Stimulated activated CD4-positive, alpha-beta T cell treated with anti-CD3 and anti-CD28 coated beads, Interleukin-2, amount 100 ng/mL, for 48 hours (primary cell): ENCODE measurements at places on chromosomes 4 and X.

DNA sequence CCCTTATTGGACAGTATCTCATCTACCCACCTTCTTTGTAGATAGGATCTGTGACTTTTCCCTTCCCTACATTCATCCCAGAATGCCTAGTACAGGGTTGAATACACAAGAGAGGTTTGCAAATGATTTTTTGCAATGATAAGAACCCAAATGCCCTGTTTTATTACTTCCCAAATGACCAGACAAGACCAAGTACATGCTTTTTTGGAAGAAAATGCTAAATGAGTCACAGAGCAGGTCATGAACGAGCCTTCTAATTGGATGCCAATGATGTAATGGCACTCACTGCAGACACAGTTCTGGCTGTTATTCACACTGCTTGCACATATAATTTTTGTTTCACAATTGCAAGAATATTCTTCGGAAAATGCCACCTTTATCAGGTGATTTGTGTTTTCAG, 17.8 kb upstream of the GABRQ start:
- DNase-seq = no peak

GRCh38 chrX:135194684-135195083, 23.5 kb upstream of the CT55 start:
- DNase-seq = no peak

- no peak for DNase-seq
These were observed 92.1 kb downstream of the SCD5 start for GRCh38 chr4:82706349-82707000.

DNA sequence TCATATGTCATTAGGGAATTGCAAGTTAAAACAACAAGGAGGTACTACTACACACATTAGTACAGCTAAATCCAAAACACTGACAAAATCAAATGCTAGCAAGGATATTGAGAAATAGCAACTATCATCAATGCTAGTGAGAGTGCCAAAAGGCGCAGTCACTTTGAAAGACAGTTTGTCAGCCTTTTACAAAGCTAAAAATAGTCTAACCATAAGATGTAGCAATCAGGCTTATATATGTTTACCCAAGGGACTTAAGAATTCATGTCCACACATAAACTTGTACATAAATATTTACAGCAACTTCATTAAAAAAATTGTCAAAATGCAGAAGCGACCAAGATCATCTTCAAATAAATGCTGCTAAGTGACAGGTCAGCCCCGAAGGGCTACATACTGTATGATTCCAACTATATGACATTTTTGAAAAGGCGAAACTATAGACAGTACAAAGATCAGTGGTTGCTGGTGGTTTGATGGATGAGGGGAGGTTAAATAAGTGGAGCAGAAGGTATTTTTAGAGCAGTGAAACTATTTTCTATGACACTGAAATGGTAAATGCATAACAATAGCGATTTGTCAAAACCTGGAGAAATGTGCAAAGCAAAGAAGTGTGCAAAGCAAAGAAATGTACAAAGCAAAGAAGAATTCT, 704.8 kb downstream of the ARAP2 start:
- DNase-seq = no peak

DNA sequence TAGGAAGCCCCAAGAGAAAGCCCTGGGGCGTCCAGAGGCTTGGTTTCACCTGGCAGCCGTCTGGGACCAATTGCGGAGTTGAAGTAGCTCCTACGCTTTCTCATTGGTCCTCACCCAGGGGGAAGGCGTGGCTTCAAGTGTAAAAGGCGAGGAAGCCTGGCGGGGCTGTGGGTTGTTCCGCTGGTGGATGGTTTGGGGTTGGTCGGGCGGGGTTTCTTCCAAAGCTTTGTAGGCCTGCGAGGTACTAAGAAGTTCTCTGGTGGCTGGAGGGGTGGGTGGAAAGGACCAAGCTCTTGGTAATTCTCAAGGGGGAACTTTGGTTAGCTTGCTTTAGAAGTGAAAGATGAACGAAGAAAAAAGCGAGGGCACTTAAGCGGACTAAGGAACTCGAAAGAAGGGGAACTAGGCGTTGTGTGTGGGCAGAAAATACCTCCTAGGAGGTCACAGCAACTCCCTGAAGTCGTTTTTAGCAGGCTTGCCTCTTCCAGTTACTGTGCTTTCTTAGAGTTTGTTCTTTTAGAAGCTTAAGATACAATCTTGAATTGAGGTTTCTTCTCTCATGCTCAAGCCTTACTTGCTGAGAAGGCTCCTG, 36.6 kb downstream of the CCNG2 start:
- DNase-seq = peak; percentile 57

GRCh38 chr4:38568768-38569167, 95.2 kb upstream of the KLF3 start:
- DNase-seq = no peak

DNA sequence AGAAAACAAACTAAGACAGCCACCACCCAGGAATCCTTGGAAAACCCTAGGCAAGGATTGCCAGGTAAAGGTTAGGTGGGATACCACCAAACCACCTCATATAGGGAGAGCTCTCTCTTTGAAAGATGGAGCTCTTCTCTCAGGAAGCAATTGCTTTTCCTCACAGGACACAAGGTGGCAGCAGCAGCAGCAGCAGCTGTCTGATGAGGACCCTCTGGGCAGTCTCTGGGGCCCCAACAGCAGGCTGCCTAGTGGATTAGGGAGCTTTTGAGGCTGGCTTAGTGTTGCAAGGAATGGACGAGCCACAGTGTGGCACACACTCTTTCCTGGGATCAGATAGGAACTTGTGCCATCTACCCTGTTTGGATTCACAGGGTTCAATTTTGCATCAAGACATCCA, 41.4 kb upstream of the CHRDL1 start:
- DNase-seq = no peak

DNA sequence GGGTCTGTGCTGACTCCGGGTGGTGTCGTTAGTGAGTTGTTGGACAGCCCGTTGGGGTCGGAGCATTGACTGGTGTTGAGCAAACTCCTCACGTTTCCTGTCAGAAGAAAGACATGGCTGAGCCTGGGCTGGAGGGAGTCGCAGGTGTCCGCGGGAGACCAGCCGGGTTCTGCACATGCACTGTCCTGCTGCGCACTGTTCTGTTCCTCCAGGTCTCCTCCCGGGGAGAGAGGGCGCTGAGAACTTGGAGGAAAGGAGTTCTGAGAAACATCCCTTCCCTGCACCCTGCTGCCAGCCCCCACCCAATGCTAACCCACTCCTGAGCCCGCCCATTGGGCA, 1.1 kb downstream of the ZNF141 start:
- DNase-seq = no peak

GRCh38 chr4:100736641-100737451, 219.0 kb upstream of the EMCN start:
- DNase-seq = no peak

GRCh38 chr4:1105067-1105466, 8.3 kb downstream of the RNF212 start:
- DNase-seq = no peak

DNA sequence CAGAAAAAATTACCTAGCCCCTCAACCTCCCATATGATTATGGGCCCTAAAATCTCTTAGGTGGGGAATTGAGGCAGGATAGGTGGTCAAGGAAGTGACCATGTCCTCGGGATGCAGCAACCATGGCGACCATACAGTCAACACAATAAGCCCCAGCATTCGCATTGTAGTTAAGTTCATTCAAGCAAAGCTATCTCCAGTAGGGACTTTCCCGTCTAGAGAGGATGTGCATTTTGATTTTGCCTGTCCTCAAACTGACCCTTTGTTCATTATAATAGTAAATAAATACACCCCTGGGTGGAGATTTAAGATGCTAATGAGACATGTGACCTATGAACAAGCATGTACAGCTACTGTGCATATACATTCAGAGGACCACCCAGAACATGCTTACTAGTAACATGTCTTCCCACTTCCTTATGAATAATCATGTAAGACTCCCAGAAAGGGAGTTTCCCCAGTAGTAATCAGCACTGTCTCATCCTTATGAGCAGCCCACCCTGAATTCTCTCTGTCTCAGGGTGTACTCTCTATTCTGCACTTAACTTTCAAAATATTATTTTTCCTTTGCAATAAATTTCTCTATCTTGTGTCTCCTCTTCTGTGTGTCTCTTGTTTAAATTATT, 74.3 kb downstream of the NUDT11 start:
- no peak for DNase-seq

DNA sequence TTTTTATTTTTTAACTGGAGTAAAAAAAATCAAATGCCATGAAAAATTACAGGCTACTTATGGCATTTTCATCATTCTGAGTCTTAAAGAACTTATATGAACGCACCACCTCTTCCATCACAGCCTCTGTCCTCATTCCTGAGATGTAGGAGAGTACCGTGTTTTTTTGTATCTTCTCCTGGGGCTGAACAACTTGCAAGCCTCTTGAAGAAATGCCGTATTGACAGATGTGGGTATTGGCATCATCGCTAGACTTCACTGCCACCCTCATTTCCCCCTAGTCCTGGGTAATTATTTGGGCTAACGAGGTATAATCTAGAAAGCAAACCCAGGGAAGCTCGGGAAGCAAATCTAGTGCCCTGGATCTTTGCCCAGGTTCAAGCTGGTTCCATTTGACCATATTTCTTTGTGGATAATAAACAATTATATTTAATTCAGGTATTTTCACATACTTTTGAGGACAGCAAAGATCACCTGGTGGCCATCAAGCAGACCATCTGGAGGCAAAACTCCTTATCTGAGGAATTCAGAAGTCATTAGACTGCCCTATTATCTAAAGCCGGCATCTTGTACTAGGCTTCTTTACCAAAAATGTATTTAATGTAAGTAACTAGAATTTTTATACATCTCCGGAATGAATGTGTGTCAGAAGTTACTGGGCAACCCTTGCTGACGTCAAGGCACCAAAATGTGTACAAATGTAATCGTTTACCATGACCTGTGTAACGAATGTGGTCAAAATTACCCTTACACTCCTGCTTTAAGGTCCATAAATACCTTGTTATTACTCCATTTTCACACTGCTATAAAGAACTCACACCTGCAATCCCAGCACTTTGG, 55.9 kb upstream of the WDR19 start:
- no peak for DNase-seq

GRCh38 chrX:135000516-135000915, 9.7 kb downstream of the SMIM10 start:
- no peak for DNase-seq

DNA sequence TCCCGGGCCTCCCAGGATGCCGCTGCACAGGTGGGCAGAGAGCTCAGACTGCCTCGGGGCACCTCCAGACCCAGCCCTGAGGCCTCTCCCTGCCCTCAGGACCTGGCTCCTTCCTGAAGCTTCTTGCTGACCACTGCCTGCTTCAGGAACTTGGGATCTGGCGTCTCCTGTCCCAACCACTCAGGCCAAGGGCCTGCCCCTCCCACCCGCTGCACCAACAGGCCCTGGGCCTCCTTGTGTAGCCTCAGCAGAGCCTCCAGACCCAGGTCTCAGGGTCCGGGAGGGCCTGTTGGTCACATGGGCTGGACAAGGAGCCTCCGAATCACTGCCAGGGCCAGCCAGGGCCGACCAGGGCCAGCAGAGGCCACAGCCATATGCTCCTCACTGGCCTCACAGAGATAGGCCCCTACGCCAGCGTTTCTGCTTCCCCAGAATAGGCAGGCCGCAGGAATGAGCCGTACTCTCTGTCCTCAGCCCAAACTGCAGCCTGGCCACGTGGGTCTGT, 2.8 kb downstream of the MXD4 start:
- DNase-seq = no peak

DNA sequence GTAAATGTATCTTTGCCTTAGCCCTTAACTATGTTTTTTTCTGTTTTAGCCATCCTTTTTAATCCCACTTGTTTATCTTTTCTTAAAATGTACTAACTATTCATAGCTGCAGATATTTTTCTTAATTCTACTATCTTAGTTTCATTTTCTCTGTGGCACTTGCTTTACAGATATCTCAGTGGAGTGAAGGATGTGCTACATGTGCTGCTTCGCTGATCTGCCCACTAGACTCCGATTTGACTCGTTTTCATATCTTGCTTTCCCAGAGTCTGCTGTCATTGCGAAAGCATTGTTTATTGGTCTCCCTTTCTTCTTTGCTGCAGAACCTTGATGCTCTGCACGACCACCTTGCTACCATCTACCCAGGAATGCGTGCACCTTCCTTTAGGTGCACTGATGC, 30.6 kb downstream of the GUCY1B1 start:
- no peak for DNase-seq

- DNase-seq = no peak
These were observed 195.1 kb downstream of the MAGEB5 start for GRCh38 chrX:26411045-26411444.

- DNase-seq = no peak
These were observed 181.4 kb upstream of the PDE5A start for GRCh38 chr4:119810001-119810400.

GRCh38 chrX:18210470-18210869, 10.2 kb downstream of the BEND2 start:
- no peak for DNase-seq

GRCh38 chr4:1116838-1117237, 3.5 kb upstream of the RNF212 start:
- no peak for DNase-seq

- no peak for DNase-seq
These were observed 168.3 kb upstream of the PUDP start for GRCh38 chrX:7316280-7316679.

- DNase-seq = no peak
These were observed 84.1 kb upstream of the HELT start for GRCh38 chr4:184934184-184934583.

DNA sequence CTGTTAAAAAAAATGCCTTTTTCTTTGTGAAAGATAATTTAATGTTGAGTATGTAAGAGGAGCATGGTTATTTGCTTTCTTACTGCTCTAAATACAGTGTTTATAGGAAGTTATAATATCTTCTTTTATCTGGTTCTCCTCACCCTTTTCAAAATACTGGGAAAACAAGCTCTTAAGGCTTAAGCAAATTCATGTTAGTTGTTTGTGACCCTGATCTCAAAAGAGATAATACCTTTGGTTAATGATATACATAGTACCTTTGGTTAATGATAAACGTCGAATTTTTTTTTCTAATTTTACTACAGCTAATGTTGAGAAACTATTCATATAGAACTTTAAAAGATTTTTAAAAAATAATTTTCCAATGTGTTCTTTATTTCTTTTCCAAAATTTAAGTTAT, 180.1 kb downstream of the RAPGEF2 start:
- DNase-seq = no peak

DNA sequence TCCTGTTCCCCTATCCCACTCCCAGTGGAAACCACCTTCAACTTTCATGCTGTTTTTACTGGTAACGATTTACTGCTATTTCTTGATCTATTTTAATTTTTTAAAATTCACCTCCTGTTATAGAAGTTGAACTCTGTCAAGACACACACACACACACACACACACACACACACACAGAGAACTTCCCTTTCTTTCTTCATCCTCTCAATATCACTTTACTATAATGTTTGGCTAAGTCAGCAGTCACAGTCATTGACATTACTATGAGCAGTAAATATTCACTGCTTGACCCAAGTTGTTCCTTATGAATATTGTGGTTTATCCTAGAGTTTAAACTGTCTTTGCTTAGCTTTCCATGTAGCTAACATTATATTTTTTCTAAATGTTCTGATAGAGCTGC, 24.0 kb upstream of the SGMS2 start:
- no peak for DNase-seq

GRCh38 chrX:24694825-24695224, 1.1 kb downstream of the POLA1 start:
- no peak for DNase-seq

GRCh38 chr4:61549336-61549735, 349.2 kb downstream of the ADGRL3 start:
- DNase-seq = no peak

- DNase-seq = no peak
These were observed 962.3 kb upstream of the PRKX start for GRCh38 chrX:4675686-4676300.
